Kidney epithelial cell (primary cell): ENCODE measurements at places on chromosomes 1 and 21. TPM values are rescaled to one million over a fixed set of nuclear protein-coding genes. Genes with fewer than 3 reads are reported as not detected.

Gene NCAM2
- under 0.01 and 1.8 TPM in 2 replicates for total RNA-seq

DNA sequence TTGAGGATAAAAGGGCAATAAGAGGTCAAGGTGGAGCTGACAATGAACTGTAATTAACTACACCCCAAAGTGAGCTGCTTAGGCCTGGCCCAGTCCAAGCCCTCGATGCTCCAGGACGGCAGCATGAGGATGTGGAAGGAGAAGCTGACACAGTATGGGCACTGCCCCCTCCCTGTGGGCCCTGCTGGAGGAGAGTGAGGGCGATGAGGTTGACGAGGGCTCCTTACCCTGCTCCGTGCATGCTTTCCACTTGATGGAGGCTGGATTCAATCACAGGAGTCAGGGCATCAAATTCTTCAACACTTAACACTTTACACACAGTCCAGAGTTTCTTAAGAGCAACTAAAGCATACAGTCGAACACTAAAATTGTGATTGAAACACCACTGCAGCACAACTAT is 32.4 kb downstream of the COA6 start:
- DNase-seq, result no peak

GRCh38 chr1:7633506-7634245 is 137.4 kb upstream of the VAMP3 start:
- DNase-seq, result no peak

DNA sequence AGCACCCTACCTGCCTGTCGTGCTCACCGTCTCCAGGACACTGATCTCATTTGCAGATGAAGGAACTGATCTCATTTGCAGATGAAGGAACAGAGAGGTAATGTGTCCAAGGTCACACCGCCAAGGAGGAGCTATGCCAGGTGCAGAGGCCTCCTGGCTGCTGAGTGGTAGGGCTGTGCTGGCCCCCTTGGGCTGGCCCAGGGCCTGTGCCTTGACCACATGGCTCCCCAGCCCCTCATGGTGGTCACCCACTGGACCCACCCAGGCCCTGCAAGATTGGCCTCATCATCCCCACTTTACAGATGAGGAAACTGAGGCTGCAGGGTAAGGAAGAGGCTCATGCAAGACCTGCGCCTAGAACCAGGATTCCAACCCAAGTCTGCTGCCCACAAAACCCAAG is 628.3 kb downstream of the MATN1 start:
- no peak for DNase-seq
